M059J (cell line): ENCODE measurements at places on chromosomes 1 and 21. TPM values are rescaled to one million over a fixed set of nuclear protein-coding genes. Genes with fewer than 3 reads are reported as not detected.
A peak's percentile ranks its signal among the peaks of the same experiment; 100 is the strongest.

GRCh38 chr1:215530401-215530984 is 36.6 kb upstream of the KCTD3 start:
- no peak for DNase-seq

DNA sequence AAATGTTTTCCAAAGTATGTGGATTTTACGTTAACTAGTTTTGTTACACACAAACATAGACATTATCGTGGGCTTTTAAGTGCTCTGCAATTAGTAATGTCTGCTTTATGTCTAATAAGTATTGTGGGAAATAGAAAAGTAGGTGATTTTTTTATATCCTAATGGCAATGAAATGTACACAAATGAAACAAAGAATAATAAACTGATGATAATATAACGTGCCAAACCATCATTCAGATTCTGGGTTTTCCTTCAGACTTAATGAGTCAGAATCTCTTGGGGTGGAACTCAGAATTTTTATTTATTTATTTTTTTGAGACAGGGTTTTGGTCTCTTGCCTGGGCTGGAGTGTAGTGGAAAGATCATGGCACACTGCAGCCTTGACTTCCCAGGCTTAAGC is 2.0 kb downstream of the TMEM183A start:
- no peak for DNase-seq

DNA sequence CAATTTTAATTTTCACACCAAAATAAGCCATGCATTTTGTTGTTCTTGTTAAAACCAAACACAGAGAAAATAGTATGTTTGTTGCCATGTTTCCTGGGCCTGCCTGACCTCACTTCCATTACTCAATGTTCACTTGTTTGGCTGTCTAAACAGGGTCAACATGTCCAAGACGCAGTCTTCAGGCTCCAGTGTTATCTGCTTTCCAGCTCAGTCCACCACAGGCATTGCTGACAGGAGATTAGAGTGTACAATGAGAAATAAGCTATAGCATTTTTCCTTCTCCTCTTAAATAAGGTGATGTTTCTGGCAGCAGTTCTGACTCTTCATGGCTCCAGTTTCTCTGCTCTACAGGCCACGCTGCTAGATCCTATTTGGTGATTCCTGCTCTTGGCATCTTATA is 1030.5 kb downstream of the KCNT2 start:
- no peak for DNase-seq

- DNase-seq: peak; percentile 80
These were observed 11.0 kb upstream of the AVPR1B start for GRCh38 chr1:206128196-206128595.

- DNase-seq: no peak
These were observed 37.5 kb downstream of the LRRC3 start for GRCh38 chr21:44492567-44493385.

Gene AKNAD1
- 0.37 and 2.3 TPM in 2 replicates for total RNA-seq

DNA sequence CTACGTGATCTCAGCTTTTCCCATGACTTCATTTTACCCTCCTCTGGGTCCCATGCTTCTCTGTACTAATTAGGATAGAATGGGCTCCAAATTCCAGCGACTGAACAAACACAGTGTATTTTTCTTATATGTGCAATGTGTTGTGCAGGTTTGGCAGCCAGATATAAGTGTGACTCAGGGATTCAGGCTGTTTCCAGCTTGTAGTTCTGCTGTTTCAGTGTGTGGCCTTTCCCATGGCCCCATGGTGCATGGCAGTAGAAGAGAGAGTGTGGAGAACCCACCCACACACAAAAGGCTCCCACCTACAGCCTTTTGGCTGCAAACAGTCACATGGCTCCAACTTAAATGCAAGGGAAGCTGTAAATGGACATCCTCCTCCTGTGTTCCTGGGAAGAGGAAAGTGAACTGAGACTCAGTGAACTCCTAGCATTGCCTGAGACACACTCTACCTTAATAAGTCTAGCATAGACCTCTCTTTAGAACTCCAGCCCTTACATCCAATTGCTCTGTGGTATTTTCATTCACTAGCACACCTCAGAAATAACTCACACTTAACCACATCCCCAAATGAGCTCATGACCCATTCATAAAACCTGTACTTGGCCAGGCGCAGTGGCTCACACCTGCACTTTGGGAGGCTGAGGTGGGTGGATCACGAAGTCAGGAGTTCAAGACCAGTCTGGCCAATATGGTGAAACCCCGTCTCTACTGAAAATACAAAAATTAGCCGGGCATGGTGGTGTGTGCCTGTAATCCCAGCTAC is 58.7 kb downstream of the KIAA0040 start:
- DNase-seq: no peak

GRCh38 chr1:177010211-177010825 is 154.2 kb downstream of the ASTN1 start:
- no peak for DNase-seq

Gene OVAAL
- 0.05 and 0.79 TPM in 2 replicates for total RNA-seq

Gene ZNF648
- not detected in 2 replicates for total RNA-seq

DNA sequence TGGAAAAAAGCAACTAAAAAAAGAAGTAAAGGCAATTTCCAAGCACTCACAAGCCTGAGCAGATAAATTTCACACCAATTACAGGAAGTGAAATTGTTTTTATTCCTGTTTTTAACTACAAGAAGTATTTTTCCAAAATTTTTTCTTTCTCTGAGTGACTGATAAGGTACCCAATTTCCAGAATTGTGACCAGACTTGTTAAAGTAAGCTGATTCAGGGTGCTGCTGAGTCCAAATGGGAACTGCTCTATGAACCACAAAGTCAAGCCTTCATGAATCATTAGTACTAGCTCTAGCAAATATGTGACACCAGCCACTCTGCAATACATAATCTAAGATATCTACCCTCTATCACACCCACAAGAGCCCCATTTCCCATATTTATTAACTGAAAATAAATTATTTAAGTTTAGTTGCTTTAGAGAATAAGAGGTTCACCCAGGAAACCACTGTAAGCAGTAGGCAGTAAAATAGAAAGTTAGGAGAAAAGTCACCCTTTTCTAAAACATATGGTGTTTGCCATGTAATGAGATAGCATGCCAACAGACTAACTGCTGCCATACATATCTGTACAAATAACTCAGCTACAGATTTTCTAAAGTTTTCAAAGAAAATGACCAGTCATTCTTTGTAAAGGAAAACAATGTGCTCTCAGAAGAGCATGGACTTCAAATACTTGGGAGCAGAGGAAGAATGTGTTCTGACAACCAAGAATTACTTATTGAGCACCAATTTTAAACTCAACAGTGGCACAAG is 43.1 kb upstream of the TNFSF18 start:
- peak; percentile 37 for DNase-seq

Gene NDUFS5
- total RNA-seq: 472 and 495 TPM in 2 replicates

- DNase-seq: peak; percentile 94
These were observed 38.1 kb downstream of the HSD3B2 start for GRCh38 chr1:119453021-119453420.

Gene CFAP141
- not detected in 2 replicates for total RNA-seq
